Placental pericyte (primary cell): ENCODE measurements at places on chromosomes 4 and X. TPM values are rescaled to one million over a fixed set of nuclear protein-coding genes. Genes with fewer than 3 reads are reported as not detected.

Gene PDLIM3
- 67.2 and 98.6 TPM in 2 replicates for total RNA-seq

Gene CCDC158
- 0.22 TPM in 1 of 2 replicates, not detected in the other for total RNA-seq

Gene USP26
- total RNA-seq: not detected in 2 replicates

Gene PDZD4
- 0.14 TPM in 1 of 2 replicates, not detected in the other for total RNA-seq

Gene UGT2B11
- total RNA-seq: not detected in 2 replicates

Gene TLR3
- total RNA-seq: 1.7 and 2.8 TPM in 2 replicates

Gene GASK1B
- 22.0 and 53.6 TPM in 2 replicates for total RNA-seq

Gene FAM133A
- 0.14 TPM in 1 of 2 replicates, not detected in the other for total RNA-seq

Gene SERTM2
- 0.22 and 0.57 TPM in 2 replicates for total RNA-seq

Gene ABCG2
- total RNA-seq: 17.8 and 52.5 TPM in 2 replicates

Gene GPR119
- not detected in 2 replicates for total RNA-seq

Gene PROM1
- total RNA-seq: 0.14 and 2.2 TPM in 2 replicates

Gene CCDC149
- total RNA-seq: 7.3 and 15.1 TPM in 2 replicates

Gene TCEAL6
- total RNA-seq: not detected in 2 replicates

Gene SORCS2
- 0.14 and 0.22 TPM in 2 replicates for total RNA-seq

Gene TRIM61
- 2.7 and 4.2 TPM in 2 replicates for total RNA-seq

Gene CCNQ
- total RNA-seq: 24.3 and 52.0 TPM in 2 replicates

Gene RRH
- total RNA-seq: 0.14 TPM in 1 of 2 replicates, not detected in the other

Gene LRAT
- not detected in 2 replicates for total RNA-seq

Gene SPATA4
- 0.29 and 0.44 TPM in 2 replicates for total RNA-seq

Gene CLDN34
- not detected in 2 replicates for total RNA-seq

Gene UNC5C
- under 0.01 TPM in 1 of 2 replicates, not detected in the other for total RNA-seq

Gene RS1
- total RNA-seq: not detected in 2 replicates

Gene PHKA1
- total RNA-seq: 2.8 and 9.3 TPM in 2 replicates

Gene USP17L13
- total RNA-seq: not detected in 2 replicates

Gene HSFX1
- 0.29 and 0.88 TPM in 2 replicates for total RNA-seq

Gene STPG2
- under 0.01 and 0.14 TPM in 2 replicates for total RNA-seq
